ENCODE measurements at places on chromosomes 16 and 17.

- no peak for DNase-seq
Measured at GRCh38 chr17:64217249-64217691, 45.8 kb downstream of the TEX2 start.

DNA sequence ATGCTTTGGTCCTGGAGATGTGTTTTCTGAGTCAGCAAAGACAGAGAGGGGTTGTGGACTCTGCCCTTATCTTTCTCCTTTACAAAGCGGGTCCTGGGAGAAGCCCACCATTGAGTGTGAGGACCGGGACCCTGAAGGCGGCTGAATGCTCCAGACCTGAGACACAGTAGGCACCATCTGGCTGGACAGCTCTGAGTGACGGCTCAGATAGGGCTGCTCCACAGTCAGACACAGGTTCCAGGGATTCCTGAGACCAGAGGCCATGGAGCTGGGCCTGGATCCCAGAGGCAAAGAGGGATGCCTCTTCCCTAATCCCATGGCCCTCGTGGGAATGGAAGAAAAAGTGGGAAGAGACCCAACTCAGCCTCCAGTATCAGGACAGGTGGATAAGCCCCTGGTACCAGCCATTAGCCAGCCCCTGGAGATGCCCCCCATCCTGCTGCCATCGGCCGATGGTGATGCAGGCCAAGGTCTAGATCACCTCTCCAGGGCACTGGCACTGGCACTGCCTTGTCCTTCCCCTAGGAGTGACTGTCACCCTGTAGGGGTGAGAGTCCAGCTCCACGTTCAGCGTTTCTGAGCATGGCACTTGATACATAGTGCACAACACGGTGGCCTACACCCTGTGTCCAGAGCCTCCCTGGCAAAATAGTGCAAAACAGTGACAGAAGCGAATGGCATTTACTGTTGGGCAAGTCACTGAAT, 4.7 kb downstream of the MMP15 start:
- DNase-seq: no peak

DNA sequence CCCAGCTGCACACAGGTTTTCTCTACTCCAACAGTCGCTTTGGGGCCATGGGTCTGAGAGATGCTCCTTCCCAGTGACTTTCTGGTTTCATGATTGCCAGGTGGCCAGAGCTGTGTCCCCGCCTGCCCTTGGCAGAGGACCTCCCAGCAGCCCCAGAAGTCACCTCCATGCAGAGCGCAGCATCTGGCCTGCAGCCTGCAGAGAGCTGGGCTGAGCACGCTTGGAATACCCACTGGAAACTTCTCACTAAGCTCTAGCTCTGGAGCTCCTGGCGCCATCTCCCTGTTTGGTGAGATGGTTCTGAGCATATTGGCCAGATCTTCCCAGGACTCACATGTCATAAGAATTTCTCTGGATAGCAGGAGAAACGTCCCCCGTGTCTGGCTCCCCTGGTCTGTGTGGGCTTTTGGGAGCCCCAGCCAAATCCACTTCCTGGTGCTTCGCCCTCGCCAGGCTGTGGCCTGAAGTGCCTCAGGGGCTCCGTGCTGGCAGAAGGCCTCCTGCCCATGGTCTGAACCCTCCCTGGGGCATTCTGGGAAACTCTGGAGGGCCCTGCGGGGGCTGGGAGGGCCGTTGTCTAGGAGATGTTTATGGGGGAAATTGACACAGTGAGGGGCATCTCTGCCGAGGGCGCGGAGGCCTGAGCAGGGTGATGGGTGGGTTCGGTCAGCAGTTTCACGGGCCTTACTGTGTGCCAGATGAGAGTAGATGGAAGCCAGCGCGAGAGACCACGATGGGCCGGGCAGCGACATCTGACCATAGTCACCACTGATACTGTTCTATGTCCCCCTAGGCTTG, 73.2 kb upstream of the CIBAR2 start:
- no peak for DNase-seq

- no peak for DNase-seq
Measured at GRCh38 chr17:57395721-57396321, 139.5 kb downstream of the MSI2 start.

DNA sequence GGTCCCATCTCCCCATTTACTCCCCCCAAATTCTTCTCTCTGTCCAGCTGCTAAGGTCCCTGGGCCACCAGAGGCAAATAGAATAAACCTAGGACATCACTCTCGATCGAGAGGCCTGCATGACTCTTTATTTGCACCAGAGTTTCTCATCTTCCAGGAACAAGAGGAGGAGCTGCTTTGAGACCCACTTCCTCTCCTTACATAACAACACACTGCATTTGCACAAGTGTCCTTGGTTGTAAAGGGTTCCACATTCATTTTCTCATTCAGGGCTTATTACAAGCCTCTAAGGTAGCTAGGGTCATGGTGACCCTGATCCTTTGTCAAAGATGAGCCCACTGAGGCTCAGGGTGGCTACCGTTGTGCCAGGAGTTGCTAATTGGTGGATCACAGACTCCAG, 38.1 kb upstream of the RHOT1 start:
- no peak for DNase-seq

GRCh38 chr17:80257716-80258213, 2.9 kb upstream of the RNF213 start:
- DNase-seq: no peak

DNA sequence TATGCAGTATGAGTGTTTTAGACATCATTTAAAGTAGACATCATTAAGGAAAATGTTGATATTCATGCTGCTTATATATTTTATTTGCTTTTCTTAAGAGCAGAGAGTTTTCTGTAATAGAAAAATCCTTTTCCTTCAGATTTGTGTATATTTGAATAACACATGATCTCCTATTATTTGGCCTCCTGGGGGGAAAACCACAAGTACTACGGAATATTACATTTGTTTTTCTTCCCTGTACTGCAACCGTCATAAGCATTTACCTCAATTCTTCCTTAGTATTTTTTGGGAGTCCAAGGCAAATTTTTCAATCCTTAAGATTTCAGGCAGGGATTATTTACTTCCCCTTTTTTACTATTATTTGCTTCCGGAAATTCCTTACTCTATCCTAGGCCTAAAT, 6.0 kb downstream of the RSPRY1 start:
- DNase-seq: no peak

GRCh38 chr17:18042983-18043382, 3.8 kb downstream of the GID4 start:
- no peak for DNase-seq

GRCh38 chr17:18920911-18921441, 31.0 kb upstream of the SLC5A10 start:
- no peak for DNase-seq

DNA sequence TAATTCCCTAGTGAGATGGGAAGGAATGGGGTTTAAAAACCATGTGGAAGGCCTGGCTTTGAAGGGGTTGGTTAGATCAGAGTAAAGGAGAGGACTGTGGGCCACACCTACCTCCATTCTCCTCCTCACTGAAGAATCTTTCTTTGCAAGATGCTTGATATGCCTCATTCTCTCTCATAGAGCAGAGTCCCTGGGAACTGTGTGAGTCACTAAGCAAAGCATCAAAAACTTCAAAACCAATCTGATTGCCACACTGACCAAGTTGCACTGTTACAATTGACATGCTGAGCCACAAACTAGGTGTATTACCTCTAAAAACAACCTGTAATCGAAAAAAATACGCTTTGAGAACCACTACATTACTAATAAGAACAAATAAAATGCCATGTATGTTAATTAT, 2.0 kb downstream of the TUBD1 start:
- no peak for DNase-seq

DNA sequence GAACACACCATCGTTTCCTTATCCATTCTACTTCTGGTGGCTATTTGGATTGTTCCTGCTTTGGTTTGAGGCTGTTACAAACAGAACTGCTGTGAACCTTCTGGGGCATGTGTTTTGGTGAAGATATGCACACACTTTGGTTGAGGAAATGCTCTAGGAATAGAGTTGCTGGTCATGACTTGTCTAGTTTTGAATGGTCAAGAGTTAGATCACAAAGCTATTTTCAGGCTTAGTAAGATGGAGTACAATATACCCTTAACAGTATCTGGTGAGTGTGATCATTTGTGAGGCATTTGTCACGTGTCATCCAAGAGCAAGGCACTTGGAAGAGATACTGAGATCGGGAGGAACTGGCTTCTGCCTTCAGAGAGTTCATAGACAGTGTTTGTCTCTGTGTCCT, 47.0 kb upstream of the CACNG5 start:
- DNase-seq: no peak

DNA sequence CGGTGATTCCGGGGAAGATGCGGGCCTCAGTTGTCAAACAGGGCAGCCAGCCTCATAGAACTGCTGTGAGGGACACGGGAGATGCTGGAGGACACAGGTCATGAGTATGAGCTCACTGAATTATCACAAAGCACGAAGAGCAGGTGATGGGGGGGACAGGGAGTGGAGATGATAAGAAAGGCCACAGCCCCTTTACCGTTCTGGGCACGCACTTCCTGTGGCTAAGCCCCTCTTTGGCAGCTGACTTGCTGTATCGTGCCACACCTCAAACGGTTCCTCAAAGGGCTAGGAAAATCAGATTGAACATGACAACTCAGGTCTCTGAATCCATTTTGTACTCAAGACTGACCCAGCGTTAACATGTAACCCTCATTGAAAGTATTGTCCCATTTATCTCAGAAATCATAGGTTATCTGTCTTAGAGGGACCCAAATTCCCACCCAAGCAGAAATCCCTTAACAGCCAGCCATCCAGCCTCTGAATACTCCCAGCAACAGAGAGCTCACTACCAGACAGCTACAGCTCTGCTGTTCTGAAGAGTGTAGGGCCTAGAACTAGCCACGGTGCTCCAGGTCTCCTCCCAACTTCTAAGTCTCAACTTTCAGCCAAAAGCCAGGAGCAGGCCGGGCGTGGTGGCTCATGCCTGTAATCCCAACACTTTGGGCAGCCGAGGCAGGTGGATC, 5.0 kb upstream of the SRL start:
- DNase-seq: no peak

GRCh38 chr17:57671667-57672632, 73.1 kb downstream of the CCDC182 start:
- peak; percentile 82 for DNase-seq

GRCh38 chr16:2954656-2955381, 9.3 kb upstream of the KREMEN2 start:
- DNase-seq: no peak

- DNase-seq: no peak
Measured at GRCh38 chr17:27199948-27200347, 94.0 kb upstream of the WSB1 start.

DNA sequence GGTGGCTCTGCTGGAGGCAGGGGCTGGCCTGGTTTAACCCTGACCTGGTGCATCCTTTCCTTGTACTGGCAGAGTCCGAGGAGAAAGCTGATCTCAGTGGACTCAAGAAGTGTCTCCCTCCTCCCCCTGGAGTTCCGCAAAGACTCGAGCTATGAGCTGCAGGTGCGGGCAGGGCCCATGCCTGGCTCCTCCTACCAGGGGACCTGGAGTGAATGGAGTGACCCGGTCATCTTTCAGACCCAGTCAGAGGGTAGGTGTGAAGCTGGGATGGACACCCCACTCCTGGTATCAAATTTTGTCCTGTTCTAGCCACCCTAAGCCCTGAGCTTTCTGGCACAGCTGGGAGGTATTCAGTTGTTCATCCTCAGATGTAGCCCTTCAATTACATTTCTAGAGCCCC, 42.5 kb downstream of the IL21R start:
- no peak for DNase-seq

- DNase-seq: no peak
Measured at GRCh38 chr17:43578699-43579565, 32.8 kb upstream of the ETV4 start.

- no peak for DNase-seq
Measured at GRCh38 chr16:71867939-71868338, 16.0 kb downstream of the ZNF821 start.

DNA sequence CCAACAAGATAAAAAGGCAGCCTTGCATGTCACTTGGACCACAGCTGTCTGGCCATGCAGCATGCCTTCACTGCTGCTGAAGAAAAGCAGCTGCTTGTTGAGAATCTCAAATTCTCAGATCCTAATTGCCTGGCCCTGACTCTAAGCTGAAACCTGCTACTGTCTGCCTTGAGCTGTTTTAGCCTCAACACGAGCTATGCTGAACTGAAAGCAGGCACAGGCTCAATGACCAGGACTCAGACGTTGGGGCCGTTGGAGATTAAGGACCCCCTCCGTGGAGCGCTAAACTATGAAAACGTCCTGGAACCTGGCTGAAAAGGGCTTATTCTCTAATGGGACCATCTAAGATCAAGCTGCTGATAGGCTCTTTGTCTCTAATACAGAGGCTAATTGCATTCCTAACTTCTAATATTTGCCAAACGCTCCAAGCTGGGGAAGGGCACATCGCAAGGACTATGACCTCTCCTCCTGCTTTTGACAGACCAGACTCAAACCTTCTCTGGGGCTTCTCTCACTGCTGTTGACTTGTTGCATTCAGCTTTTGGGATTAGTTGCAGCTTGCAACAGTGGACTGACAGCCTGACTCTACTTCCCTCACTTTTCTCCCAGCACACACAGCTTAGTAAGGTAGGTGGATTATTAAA, 4.6 kb upstream of the PLK1 start:
- no peak for DNase-seq

- DNase-seq: peak; percentile 69
Measured at GRCh38 chr17:27381007-27381501, 75.2 kb upstream of the KSR1 start.

- DNase-seq: no peak
Measured at GRCh38 chr17:46847204-46848191, 3.9 kb upstream of the WNT9B start.

DNA sequence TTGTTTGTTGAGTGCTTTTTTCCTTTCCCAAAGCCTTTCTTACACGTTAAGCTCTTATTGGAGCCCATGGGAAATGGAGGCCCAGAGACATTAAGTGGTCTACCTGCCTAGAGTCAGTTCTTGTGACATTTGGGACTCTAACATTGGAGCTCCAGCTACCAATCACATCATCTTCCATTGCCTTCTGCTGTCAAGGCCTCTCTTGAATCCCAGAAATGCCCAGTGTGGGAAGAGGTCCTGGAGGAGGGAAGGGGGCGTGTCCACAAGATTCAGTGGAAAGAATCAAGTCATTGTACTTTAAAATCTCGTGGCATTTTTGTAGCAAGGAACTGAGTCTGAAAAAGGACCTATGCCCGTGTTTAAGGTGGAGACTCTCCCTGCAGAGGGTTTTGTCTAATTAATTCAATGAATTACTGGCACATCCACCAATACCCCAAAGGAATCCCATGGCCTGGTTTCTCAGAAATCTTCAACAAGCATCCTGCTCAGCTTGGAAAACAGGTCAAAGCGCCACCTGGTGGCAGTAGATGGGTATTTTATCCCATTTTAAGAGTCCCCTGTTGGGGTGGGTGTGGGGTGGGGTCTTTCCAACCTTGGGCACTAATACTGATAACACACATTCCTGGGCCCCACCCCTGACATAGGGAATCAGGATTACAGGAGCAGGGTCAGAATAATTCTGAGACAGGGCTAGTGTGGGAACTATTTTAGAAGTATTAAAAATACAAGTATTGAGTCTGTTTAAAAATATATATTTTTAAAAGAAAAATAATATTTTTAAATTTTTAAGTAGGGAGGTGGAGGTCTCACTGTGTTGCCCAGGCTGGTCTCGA, 24.6 kb downstream of the GPT2 start:
- DNase-seq: peak; percentile 80

DNA sequence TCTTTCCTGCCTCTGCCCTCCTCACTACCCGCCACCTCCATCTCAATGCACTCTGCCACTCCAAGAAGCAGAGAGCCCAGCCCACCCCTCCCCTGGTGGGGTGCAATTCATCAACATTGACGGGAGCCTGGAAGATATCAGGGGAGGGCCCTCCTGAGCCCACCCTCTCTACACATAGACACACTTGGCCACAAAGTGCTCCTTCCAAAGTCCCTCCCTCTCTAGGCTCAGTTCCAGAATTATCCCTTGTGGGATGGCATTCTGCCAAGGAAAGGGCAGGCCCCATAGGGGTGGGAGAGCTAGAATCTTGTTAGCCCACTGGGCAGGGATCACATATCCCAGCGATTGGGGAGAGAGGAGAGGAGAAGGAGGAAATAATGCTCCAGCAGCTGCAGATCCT, 66.2 kb downstream of the TMEM132E start:
- DNase-seq: peak; percentile 7
